Placental pericyte (primary cell): ENCODE measurements at places on chromosomes 1 and 21. TPM values are rescaled to one million over a fixed set of nuclear protein-coding genes. Genes with fewer than 3 reads are reported as not detected.

CAMTA1 gene
- total RNA-seq: 38.5 and 49.7 TPM in 2 replicates

DRAXIN gene
- total RNA-seq: under 0.01 TPM in 1 of 2 replicates, not detected in the other

KLHDC7A gene
- not detected in 2 replicates for total RNA-seq

FMO5 gene
- total RNA-seq: 0.44 and 0.86 TPM in 2 replicates

DDAH1 gene
- 47.3 and 73.3 TPM in 2 replicates for total RNA-seq

ST6GALNAC5 gene
- 7.3 and 20.6 TPM in 2 replicates for total RNA-seq

LELP1 gene
- not detected in 2 replicates for total RNA-seq

RGS8 gene
- not detected in 2 replicates for total RNA-seq

LMX1A gene
- total RNA-seq: not detected in 2 replicates

CRYAA gene
- total RNA-seq: not detected in 2 replicates

PCSK9 gene
- total RNA-seq: 0.14 and 3.1 TPM in 2 replicates

CBR3 gene
- 5.9 and 11.6 TPM in 2 replicates for total RNA-seq

TRNP1 gene
- 8.8 and 51.4 TPM in 2 replicates for total RNA-seq

FAM72D gene
- total RNA-seq: 0.22 and 1.1 TPM in 2 replicates

LPAR3 gene
- 2.6 and 16.0 TPM in 2 replicates for total RNA-seq

BSND gene
- total RNA-seq: not detected in 2 replicates

TP73 gene
- not detected in 2 replicates for total RNA-seq

IFNLR1 gene
- total RNA-seq: not detected in 2 replicates

OR2AK2 gene
- not detected in 2 replicates for total RNA-seq

IL19 gene
- 0.14 and 1.8 TPM in 2 replicates for total RNA-seq

BCL2L15 gene
- under 0.01 and 0.14 TPM in 2 replicates for total RNA-seq

WDR64 gene
- total RNA-seq: not detected in 2 replicates

ANGPTL7 gene
- total RNA-seq: 0.88 TPM in 1 of 2 replicates, not detected in the other

HHIPL2 gene
- 0.44 TPM in 1 of 2 replicates, not detected in the other for total RNA-seq
